Cerebellar cortex (tissue), 1 donor: ENCODE measurements at places on chromosomes 7 and 10.

- no peak for DNase-seq
These were observed 53.4 kb downstream of the GLRX3 start for GRCh38 chr10:130189608-130190054.

DNA sequence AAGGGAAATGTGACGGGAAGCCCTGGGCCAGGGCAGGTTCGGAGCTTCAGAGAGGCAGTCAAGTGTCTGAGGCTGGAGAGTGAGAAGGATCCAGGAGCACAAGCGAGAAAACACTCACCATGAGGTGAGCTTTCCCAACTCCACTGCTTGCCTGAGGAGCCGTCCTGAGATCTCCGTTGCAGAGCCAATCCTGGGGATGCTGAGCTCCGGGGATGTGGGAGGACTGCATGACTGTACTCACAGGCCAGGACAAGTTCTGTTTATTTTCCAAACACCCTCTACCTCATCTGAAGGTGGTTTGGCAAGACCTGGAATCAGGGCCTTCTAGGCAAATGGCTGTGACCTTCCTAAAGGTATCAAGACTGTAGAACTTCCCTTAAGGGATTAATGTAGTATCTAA, 38.7 kb downstream of the GLI3 start:
- no peak for DNase-seq

- DNase-seq = no peak
These were observed 52.8 kb upstream of the CHST3 start for GRCh38 chr10:71911296-71911953.

DNA sequence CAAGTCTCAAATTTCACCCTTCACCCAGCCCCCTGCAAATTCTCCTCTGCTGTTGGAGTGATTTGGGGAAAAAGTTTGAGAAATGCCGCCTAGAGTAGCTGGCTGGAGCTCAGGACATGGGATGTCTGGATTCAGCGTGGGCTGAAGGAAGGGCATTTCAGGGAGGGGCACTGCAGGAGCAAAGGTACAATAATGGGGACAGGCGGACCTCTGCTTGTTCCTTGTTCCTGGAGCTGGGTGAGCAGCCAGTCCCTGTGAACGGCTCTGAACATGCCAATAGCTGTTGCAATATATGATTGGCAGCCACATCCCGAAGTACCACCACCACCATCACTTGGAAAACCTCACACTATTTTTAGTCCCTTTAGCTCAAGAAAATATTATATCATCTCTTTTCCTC, 23.4 kb downstream of the ADRA2A start:
- no peak for DNase-seq

GRCh38 chr7:123637203-123637602, 18.5 kb upstream of the LMOD2 start:
- no peak for DNase-seq

DNA sequence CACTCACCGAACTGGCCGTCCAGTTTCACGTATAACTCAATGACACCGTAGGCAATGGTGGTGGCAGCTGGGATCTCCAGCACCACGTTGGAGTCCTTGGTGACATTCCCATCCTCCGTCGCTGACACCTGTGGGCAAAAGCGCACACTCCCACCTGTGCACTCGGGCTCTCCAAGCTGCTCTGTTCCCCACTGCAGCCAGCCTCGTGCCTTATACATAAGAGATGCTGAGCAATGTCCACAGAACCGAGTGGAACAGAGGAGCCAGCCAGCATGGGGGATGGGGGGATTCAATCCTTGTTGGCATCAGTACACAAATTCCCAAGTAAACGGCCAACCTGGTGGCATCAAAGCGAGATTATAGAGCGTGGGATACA, 40.0 kb downstream of the GSDME start:
- no peak for DNase-seq

DNA sequence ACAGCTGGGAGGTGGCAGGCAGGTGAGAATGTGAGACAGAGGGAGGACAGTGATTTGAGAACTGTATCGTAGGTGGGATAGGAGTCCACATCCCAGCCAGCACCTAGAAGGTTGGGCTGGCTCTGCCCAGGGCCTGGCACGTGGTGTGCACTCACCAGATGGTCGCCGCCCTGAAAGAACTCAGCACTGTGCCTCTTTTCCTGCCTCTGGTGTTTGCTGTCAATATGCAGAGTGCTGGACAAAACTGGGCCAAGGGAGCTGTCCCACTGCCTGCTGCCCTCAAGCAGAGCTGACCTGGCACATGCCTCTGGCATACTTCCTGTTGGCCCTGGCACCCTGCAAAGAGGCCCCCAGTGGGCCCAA, 36.8 kb downstream of the CHST3 start:
- DNase-seq = peak; percentile 76

- DNase-seq = no peak
These were observed 68.0 kb downstream of the PTPRZ1 start for GRCh38 chr7:121940918-121941317.

DNA sequence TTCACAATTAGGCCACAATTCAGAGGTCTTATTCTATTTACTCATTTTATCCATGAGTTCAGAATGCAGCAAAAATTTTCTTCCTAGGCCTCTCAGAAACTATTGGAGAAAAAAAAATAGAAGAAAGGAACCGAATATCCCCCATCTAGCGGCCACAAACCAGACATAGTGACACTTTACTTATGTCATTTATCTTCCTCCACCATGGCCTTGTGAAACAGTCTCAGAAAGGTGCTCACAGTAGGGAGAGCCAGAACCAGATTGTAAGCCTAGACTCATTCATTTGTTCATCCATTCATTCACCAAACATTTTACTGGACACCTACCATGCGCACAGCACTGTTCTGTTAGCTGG, 16.0 kb downstream of the CREB3L2 start:
- DNase-seq = no peak

GRCh38 chr7:99108613-99109012, 35.3 kb downstream of the SMURF1 start:
- no peak for DNase-seq

- no peak for DNase-seq
These were observed 6.4 kb downstream of the ETV1 start for GRCh38 chr7:13982940-13983677.

DNA sequence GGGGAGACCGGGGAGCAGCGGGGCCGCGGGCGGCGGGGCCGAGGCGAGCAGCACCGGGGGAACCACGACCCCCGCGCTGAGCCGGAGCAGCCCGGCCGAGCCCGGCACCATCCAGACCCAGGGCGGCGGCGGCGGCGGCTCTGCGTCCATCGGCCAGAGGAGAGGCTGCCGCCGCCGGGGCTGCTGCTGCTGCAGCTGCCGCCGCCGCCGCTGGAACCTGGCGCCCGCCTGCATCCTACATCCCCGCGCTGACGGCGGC, 190 bp downstream of the TCERG1L start:
- no peak for DNase-seq

- no peak for DNase-seq
These were observed 114.9 kb upstream of the FAM3C start for GRCh38 chr7:121510858-121511482.

GRCh38 chr10:48745662-48746245, 61.1 kb downstream of the WDFY4 start:
- DNase-seq = no peak

GRCh38 chr10:106114656-106115186, 1049.8 kb downstream of the SORCS1 start:
- DNase-seq = no peak

DNA sequence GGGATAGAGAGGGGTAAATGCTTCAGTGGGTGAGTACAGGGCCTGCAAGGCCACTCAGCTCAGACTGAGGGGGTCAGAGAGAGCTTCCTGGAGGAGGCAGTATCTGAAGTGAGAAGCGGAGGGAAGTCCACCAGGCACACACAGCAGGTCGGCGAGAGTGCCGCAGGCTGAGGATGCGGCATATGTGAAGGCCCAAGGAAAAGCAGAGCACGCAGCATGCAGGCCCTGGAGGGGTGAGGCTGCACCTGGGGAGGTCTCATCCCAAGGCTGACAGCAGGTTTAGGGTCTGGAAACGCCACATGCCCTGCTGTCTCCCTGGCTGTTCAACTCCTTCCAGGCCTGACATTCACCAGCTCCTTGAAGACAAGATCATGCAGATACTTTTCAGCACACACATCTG, 40.4 kb upstream of the PSAP start:
- no peak for DNase-seq

GRCh38 chr10:107409522-107409921, 245.0 kb upstream of the SORCS1 start:
- peak; percentile 6 for DNase-seq

GRCh38 chr10:20970708-20971107, 73.6 kb upstream of the NEBL start:
- no peak for DNase-seq

DNA sequence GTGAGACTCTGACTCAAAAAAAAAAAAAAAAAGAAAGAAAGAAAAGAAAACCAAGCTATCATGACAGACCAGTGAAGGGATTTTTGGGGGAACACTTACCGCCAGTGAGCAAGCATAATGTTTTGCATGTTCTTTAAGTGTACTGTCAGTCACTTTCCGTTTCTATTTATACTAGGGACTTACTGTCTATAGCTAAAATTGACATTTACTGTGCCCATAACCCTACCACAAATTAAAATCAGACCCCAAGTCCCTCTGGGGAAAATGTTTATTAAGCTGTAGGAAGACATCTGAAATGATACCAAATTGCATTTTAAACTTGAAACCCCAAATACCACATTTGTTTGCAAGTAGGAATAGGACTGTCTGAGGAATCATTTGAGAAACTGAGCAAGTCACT, 252.8 kb downstream of the TRIL start:
- no peak for DNase-seq

- no peak for DNase-seq
These were observed 75.6 kb upstream of the LYZL2 start for GRCh38 chr10:30705101-30705624.

- DNase-seq = peak; percentile 77
These were observed 23.9 kb downstream of the SCD start for GRCh38 chr10:100370714-100371481.

- DNase-seq = no peak
These were observed 5.8 kb upstream of the NCOA4 start for GRCh38 chr10:46035923-46036849.

- DNase-seq = no peak
These were observed 141.2 kb upstream of the ZNF716 start for GRCh38 chr7:57308631-57309408.

DNA sequence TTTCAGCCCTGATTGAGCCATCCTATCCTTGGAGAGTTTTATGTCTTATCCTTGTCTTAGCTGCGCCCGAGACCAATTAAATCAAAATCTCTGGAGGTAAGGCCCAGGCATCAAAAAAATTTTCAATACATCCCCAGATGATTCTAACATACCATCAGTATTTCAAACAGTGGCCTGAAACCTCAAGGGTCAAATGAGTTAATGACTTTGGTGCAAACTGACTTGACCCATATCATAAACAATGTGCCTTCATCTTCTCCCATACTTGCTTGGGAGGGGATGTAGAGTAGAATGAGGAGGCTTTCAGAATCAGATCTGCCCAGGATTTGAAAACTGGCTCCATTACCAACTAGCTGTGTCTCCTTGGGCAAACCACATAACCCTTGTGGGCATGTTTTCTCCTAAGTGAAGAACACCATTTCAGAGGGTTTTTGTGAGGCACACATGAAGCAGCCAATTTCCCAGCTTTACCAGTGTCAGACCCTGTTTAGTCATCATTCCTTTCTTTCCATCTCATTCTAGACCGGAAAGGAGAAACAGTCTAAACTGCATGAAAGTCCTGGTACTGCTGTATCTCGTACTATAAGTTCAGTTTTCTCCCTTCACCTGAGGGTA, 35.7 kb upstream of the ATXN7L1 start:
- DNase-seq = no peak

- DNase-seq = no peak
These were observed 1438.5 kb upstream of the CELF2 start for GRCh38 chr10:9579110-9579705.

DNA sequence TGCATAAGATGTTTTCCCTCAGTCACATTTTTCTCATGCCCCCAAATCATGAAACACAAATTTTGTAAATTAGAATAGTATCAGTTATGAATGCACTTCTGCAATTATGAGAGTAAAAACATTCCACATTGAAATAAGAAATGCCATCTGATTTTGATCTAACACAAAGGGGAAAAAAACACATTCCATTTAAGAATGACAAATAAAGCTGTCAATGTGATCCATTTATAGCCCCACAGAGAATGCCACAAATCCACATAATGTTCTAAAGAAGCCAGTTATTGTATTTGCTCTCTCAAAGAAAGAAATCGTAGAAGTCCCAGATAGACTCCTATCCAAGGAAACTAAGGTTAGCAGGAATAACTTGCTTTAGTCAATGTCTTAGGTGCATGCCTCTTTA, 48.7 kb upstream of the RHOBTB1 start:
- DNase-seq = no peak

DNA sequence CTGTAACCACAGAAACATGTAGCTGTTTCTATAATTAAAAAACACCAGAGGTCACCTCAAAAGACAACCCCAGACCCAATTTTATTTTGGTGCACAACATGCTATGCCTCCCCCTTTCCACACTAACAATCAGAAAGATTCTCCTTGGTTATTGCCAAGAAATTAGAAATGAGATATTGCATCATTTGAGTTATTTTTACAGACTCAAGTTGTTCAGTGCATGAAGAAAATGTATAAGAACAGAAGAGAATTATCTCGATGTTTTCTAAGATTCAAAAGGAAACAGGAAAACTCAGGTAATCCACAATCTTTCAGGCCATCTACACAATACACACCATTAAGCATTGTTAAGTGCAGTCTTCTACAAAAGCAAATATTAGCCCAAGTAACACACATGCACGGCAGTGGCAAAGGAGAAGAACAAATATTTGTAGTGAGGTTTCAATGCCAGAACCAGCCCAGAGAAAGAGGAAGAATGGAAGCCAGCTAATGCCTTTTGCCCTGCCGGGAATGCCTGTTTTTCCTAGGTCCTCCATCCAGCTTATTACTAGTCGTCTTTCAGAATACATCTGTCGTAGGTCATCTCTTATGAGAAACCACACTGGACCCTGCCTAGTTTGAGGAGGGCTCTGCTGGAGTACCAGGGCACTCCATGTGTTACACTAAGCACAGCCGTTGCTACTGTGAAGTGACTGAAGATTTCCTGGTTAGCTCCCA, 67.6 kb upstream of the C1GALT1 start:
- DNase-seq = no peak

DNA sequence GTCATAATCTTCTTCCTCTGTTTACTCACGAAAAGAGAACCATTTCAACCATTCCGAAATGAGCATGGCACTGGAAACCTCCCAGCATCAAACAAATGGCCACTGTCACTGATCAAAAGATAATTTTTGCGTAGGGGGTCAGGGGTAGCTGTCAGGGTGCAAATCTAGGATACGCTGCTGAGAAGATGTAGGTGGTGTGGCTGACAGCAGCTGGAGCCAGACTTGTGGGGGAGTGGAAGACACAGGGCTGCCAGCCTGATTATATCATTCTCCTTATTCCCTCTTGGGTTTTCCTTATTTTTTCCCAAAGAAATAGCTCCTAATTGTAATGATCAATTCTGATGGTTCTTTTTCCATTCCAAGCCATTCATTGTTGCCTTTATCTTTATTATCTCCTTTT, 266.1 kb downstream of the SORCS1 start:
- no peak for DNase-seq

- peak; percentile 16 for DNase-seq
These were observed 53.5 kb upstream of the SVIL start for GRCh38 chr10:29688230-29688661.

GRCh38 chr10:44983066-44983894, 4.7 kb upstream of the DEPP1 start:
- DNase-seq = no peak
